NCI-H460 (cell line): ENCODE measurements at places on chromosomes 3 and 15.
A peak's percentile ranks its signal among the peaks of the same experiment; 100 is the strongest.

DNA sequence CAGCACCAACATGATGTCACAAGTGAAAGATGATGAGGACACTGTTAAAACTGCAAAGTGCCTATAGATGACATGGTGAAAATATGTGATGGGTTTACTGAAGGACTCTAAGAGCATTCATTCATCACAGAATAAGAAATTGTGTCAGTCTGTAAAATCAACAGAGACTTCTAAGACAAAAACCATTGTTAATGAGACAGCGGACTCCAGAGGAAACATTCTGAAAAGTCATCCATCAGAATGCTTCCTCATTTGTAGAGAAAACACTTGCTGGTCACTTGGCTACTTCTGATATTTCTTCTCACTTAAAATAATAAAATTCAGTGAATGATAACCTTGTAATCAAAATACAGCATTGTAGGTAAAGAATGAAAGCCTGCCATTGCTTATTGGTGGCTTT, 7.3 kb downstream of the PLSCR4 start:
- DNase-seq = no peak

- no peak for DNase-seq
These were observed 118.2 kb upstream of the THBS1 start for GRCh38 chr15:39462691-39463090.

GRCh38 chr3:46221938-46222337, 13.8 kb upstream of the CCR1 start:
- no peak for DNase-seq

DNA sequence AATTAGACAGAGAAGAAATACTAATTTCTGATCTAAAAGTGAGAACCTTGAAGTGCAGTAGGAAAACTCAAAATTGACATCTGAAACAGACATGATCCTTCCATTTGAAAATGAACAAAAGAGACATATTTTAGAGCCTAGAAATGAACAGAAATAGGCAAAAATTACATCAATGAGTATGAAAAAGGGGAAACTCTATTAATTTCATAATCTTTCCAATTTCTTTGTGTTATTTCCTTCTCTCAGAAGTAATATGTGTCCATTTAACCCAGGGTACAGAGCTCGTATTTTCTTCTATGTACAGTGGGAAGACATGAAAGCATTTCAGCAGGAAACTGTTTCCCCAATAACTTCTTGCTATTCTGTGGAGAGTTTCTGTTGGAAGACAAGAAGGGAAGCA, 263.1 kb downstream of the CGGBP1 start:
- DNase-seq = no peak

DNA sequence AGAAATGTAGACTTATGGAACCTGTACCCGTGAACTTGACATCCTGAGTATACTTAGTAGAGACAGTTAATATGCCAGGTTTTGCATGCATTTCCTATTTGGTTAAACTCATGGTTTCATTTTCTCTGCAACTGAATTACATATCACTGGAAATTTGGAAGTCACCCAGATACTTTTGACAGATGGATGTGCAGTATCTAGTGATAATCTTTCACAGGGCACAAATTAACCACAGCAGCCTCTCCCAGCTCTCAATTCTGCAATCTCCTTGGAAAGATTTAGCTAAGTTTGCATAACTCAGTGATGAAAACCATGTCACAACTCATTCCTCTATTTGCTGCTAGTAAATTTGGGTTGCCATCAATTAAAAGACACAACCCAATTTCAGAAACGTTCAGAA, 162.3 kb upstream of the TPM1 start:
- DNase-seq = no peak

DNA sequence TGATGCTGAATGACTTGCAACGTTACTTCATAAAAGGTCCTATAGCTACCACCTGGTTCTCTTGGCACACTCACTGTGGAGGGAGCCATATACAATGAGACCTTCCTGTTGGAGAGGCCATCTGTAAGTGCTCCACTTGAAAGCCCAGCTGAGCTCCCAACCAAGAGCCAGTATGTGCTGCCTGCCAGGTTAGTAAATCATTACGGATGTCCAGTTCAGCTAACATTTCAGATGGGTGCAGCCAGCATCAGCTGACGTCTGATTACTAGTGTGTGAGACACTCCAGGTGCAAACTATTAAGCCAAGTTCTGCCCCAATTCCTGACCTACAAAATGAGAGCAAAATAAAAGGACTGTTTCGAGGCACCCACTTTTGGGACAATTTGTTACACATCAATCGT, 274.4 kb upstream of the ROBO2 start:
- no peak for DNase-seq

- DNase-seq = no peak
These were observed 51.4 kb downstream of the ASTE1 start for GRCh38 chr3:130975251-130975650.

DNA sequence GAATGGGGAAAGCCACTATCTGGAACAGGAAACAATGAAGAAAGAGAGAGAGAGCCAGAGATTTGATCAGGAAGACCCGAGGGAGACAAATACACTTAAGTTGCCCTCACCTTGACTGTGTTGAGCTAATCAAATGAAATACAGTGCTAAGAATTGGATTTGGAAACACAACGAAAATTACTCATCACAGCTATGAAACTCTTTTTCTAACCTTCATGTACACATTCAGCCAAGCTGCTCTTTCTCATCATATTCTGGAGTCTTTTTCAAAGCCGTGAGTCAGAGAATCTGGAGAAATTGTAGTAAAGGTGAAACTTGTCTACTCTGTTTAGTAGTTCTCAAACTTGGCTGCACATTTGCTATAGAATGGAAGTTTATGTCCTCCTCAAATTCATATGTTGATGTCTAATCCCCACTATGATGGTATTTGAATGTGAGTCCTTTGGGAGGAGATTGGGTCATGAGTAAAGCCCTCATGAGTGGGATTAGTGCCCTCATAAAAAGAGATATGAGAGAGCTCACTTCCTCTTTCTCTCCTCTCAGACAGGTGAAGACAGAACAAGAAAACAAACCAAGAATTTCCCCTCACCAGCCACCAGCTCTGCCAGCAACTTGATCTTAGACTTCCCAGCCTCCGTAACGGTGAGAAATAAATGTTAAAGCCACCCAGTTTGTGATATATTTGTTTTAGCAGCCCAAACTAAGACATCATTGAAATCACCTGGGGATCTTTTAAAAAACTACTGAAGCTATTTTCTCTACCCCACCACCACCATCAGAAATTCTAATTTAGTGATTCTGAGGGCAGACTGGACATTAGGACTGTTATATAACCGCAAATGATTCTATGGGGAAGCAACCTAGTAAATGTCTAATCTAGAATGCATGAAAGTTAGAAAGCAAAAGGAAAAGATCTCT, 143.6 kb upstream of the GRM7 start:
- no peak for DNase-seq

- DNase-seq = no peak
These were observed 367 bp upstream of the TARS3 start for GRCh38 chr15:101724675-101725005.

- DNase-seq = no peak
These were observed 587 bp downstream of the WDR49 start for GRCh38 chr3:167653155-167653554.

GRCh38 chr15:64717735-64718495, 57.5 kb downstream of the RBPMS2 start:
- no peak for DNase-seq

- DNase-seq = no peak
These were observed 42.7 kb upstream of the BDH1 start for GRCh38 chr3:197598404-197598980.

GRCh38 chr3:151307583-151308488, 8.8 kb downstream of the GPR87 start:
- no peak for DNase-seq

- DNase-seq = no peak
These were observed 549.2 kb upstream of the TBL1XR1 start for GRCh38 chr3:177746337-177746933.

DNA sequence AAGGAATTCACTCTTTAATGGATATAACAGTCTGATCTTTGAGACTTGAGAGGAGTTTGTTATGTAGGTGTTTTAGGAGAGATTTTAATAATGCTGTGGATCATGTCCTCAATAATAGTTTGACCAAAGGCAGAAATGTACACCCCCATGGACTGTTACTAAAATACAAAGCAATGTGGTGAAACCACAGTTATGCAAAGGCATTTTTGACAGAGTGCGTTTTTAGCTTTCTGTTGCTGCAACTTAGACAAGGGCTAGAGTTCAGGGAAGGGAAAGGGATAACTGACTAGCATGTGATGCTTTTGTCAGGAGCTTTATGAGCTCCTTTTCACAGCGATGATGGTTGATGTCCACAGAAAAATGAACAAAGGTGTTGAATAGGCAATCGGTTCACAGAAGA, 3.6 kb upstream of the STARD5 start:
- DNase-seq = no peak

DNA sequence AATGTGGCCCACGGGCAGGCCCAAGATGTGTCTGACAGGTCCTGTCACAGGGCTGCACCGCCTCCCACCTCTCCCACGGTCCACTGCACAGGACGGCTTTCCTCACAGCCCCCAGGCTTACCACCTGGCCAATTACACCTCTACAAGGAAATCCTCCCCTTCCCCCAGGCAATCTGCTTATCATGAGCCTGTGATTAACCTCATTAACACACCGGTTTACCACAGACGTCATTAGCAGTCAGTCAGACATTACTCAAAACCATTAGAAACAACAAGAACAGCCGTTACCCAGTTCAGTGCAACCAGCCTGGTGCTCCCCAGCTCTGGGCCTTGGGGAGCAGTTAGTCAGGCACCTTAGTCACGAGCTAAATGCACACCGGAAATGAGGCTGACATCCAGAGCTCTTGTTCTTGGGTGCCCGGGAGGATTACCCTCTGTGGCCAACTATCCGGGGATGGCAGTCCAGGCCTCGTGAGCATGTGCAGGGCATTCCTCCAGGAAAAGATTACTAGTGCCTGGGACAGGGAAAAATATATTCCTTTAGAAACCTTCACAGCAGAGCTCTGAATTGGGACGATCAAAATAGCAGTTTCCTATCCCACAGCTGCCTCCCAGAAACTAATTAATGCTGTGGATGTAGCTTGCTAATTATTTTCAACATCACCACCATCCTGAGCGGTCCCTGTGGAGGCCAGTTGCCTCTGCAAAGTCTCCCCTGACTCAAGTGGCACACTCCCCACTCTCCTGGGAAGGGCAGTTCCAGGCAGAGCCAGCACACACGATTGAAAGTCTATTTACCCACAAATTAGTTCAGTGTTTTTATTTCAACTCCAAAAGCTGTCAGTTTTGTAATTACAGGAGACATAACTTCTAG, 117.4 kb upstream of the ZBED2 start:
- DNase-seq = no peak

- DNase-seq = no peak
These were observed 141.9 kb upstream of the SMAD3 start for GRCh38 chr15:66923438-66923881.

GRCh38 chr3:152853196-152853595, 18.3 kb downstream of the P2RY1 start:
- DNase-seq = no peak

GRCh38 chr15:40930430-40931299, 1.5 kb downstream of the DLL4 start:
- DNase-seq = peak; percentile 18

DNA sequence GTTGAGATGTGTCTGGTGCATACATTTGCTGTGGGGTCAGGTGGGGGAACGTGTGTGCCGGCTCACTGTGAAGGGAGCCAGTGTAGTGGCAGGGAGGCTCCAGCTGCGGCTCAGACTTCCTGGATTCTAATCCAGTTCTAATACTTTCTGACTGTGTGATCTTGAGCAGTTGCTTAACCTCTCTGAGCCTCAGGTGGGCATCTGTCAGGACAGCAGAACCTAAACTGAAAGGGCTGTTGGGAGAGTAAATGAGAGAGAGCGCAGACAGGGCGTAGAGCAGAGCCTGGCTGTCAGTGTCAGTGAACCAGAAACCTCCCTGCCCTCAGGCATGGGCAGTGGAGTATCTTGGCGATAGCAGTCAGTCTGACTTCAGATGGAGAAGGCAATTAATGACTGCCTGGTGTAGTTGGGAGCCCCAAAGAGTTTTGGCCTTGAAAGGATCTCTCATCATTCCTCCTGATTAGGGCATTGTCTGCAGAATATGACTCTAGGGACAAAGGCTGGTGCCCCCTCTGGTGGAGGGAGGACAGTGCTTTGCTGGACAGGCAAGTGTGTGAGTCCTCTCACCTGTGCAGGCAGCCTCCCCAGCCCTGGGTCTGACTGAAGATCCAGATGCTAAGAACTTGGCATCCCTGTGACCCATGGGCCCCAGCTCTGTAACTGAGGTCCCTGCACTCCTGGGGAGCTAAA, 9.6 kb downstream of the KBTBD13 start:
- DNase-seq = peak; percentile 19
